ENCODE measurements at places on chromosomes 4 and X.

DNA sequence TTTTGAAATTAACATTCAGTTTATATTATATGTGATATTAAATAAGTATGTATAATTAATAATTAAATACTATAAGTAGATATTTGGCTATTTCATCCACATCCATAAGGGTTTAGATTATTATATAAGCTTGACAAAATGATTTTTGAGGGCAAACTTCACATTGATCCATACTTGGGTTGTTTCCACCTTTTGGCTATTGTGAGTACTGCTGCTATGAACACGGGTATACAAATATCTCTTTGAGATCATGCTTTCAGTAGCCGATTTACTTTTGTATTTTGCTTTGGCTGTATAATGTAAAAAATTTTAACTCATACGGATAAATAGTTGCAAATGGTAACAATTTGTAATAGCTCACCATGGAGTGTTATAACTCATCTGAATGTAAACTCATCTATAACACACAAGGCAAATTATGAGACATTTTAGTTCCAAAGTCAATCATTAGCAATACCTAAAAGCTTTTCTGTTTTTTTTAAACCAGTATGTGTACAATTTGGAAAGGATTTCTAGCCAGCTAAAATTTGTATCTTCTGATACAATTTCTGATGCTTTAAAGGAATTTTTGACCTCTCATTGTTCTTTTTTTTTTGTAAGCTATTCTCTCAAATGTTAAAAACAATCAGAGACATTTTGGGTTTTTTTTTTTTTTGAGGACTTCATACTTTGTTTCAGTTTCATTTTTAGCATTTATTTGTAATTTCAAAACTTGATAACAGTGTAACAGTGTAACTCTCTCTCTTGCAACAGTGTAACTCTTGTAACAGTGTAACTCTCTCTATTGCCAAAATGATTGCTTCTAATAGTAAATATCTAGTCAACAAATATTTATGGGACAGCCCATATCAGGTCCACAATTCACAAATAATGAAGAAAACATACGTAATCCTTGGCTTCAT, 51.8 kb upstream of the ARX start:
- no peak for DNase-seq

GRCh38 chrX:46317163-46317562, 228.1 kb downstream of the ZNF674 start:
- no peak for DNase-seq

DNA sequence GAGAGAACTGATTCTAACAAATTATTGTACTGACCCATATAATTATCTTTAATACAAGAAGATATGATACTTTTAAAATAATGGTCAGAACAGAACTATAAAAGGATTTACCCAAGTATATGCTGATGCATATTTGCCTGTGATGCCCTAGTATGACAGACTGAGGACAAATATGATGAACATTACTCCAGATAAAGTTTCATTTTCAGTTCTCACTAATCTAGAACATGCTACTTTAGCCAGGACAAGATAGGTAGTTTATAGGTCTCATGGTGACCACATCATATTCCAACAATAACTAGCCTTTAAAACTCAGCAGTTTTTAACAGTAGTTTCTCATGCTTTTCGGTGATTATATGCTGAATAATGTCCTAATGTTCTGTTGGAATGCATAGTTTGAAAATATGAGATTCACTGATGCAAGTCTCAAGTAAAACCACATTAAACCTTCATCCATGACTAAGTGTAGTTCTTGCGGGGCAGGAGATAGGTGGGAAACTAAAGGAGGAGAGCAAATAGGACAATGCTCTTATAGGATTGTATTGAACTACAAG, 295.2 kb upstream of the AGA start:
- DNase-seq = no peak

DNA sequence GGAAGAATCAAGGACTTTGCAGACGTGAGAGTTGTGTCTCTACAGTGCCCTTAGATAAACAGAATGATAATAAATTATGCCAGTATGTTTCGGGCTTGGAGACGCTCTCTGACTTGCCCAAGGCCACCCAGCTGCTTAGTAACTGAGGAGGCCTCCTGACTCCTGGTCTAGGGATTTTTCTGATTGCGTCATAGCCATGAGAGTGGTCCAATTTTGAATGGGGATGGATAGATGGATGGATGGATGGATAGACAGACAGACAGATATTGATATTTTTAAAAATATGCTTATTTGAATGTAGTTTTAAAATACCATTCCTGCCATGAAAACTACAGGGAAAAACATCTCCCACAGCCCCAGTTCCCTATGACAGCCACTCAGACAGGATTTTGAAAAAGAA, 15.5 kb downstream of the ARHGAP36 start:
- DNase-seq = no peak

- no peak for DNase-seq
Observed at GRCh38 chr4:11367371-11367770, 61.3 kb downstream of the HS3ST1 start.

GRCh38 chr4:164383358-164384220, 370.3 kb upstream of the SMIM31 start:
- no peak for DNase-seq

GRCh38 chrX:133249266-133250058, 31.3 kb upstream of the TFDP3 start:
- no peak for DNase-seq

- no peak for DNase-seq
Observed at GRCh38 chrX:114797494-114797893, 213.6 kb downstream of the HTR2C start.

Measured in esophagus squamous epithelium (tissue), 5 donors.